CD4-positive, alpha-beta T cell treated with Interferon gamma for 1 hour (primary cell): ENCODE measurements at places on chromosomes 7 and 10.
A peak's percentile ranks its signal among the peaks of the same experiment; 100 is the strongest.

GRCh38 chr7:1995426-1995825, 237.3 kb downstream of the MAD1L1 start:
- DNase-seq = no peak

DNA sequence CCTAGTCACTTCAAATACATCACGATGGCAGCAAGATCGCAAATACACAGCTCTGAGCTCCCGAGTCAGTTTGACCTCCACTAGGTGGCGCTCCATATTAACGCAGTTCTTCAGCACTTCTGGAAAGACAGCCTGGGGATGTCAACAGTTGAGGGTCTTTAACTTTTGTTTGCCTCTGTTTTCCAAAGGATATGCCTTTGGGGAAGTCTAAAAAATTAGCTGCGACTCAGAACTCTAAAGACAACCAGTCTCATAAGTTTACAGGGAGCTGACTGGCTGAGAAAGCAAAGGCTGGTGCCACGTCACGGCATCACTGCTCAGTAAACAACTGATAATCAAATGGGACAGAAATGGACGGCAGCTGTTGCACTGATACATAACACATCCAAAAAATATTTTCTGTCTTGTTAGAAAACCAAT, 458.8 kb downstream of the SORCS1 start:
- no peak for DNase-seq

GRCh38 chr10:113213035-113213434, 263.0 kb downstream of the TCF7L2 start:
- no peak for DNase-seq

DNA sequence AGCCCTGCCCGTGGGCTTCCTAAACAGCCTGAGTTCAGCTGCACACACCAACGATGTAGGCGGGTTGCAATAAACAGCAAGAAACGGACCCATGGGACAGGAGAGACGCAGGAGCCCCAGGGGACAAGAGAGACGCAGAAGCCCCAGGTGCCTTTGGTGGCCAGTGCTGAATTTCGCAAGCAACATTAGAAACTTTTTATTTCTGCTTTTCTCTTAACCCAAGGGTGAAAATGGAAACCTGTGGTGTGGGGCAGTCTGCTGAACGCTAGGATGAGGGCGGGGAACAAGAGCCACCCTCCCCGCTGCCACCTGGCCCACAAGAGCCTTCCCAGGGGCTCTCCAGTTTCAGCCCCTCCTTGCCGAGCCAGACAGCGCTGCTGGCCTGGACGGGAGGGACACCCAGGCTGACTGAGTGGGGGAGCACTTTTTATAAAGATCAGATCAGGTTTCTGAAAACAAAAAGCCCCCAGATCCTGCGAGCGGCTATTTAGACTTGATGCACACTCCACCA, 20.0 kb upstream of the GPR146 start:
- DNase-seq = peak; percentile 83

GRCh38 chr10:9508606-9509005, 1454.1 kb downstream of the GATA3 start:
- DNase-seq = no peak

GRCh38 chr7:105322655-105323277, 66.0 kb downstream of the SRPK2 start:
- DNase-seq = no peak

- DNase-seq = no peak
These were observed 6.7 kb downstream of the PON3 start for GRCh38 chr7:95389516-95389915.

- no peak for DNase-seq
These were observed 106.4 kb upstream of the SDK1 start for GRCh38 chr7:3194501-3195141.

GRCh38 chr7:80435521-80435920, 76.3 kb downstream of the GNAT3 start:
- no peak for DNase-seq

DNA sequence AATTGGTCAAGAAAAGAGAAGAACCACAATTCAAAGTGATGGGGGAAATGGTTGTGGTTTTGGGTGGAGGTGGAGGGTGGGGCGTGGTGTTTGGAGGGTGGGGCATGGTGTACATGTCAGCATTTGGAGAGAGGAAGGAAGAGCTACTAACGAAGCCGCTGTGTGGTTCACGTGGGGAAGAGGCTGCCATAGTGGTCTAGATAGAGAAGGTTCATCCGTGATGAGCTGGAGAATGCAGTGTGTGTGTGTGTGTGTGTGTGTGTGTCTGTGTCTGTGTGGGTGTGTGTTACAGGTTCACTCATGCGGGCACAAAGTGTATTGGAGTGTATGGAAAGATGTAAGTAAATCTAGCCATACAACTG, 6.1 kb upstream of the VCL start:
- DNase-seq = peak; percentile 85

- no peak for DNase-seq
These were observed 23.5 kb downstream of the SGMS1 start for GRCh38 chr10:50600286-50600685.

DNA sequence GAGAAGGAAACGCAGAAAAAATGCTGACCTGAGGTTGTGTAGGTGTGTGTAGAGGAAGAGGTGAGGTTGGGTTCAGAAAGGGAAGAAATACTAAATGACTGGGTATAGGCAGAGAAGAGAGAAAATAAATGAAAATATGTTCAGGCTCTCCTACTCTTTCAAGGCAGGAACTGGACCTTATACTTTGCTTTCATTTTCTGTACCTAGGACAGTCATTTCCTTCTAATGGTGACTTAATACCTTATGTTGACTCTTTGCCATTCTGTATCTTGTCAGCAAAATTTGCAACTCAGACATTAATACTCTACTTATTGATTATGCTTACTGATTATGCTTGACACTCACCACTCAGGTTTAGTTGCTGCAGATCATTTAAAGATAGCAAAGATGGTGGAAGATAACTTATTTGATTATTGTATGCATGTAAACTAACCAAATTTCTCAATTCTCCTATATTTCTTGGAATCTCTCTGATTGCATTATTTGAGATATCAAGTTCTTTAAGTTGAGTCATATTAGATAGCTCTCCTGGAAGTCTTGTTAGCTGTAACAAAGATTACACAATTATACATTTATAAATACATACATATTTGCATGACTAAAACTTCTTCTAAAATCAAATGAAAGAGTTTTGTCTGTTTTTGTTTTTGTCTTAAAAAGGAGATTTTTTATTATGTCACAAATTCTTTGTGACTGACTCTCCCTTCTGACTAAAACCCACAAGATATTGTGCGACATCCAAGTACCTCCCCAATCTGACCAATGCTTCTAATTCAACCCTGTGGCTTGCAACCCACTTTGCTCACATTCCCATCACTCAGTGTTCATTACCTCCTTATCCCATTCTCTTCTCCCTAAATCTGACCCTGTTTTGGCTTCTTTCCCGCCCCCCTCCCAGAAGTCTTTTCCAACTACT, 20.0 kb downstream of the LRRD1 start:
- DNase-seq = no peak

GRCh38 chr7:121204537-121204936, 124.3 kb upstream of the WNT16 start:
- no peak for DNase-seq

DNA sequence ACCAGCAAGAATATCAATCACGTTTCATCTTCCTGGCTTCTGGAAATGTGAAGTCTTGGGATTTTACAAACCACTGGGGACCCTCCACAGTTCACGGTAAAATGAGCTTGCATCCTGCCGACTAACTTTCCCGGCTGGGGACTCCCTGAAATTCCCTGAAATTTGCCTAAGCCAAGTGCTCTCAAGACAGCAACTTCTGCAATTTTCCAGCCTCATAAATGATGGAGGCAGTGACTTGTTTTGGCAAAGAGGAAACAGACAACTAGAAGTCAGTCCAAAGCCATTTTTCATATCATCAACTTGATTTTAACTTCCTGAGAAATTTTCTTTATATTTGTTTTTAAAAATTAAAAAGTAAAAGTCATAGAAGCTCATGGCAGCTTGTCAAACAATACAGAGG, 212.3 kb downstream of the FANK1 start:
- no peak for DNase-seq

- DNase-seq = no peak
These were observed 91.3 kb downstream of the SCRN1 start for GRCh38 chr7:29898301-29898700.

DNA sequence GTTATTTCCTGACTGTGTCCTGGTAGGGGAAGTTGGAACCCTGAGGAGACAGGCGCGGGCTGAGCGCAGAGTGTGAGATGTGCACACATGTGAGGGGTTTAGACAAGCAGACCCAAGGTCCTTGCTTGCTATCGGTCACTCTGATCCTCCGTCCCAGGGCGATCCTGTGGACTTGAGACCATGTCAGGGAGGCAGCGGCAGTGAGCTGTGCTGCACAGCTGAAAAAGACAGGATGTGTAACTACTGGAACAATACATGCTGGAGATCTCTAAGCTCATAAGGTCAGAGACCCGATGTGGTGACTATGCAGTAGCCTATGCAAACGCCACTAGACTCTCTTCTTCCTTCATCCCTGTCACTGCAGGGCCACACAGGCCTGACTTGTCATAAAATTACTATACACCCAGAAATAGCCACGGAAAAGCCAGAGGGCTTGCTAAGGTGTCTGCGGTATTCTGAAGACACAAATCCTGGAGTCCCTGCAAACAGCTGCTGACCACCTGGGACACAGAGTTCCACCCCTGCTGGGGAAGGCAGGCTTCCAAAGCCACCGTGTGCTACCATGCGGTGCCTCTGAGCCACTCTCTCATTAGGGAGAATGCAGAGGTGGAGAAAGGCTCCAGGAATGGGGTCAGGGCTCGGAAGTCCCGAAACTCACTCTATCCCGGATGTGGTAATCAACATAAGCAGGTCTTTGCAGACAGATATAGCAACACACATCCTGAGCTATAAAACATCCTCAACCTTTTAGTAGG, 91.1 kb upstream of the DDC start:
- DNase-seq = no peak

GRCh38 chr10:33115738-33116719, 158.0 kb upstream of the ITGB1 start:
- DNase-seq = peak; percentile 29

GRCh38 chr7:129466796-129467195, 32.6 kb downstream of the STRIP2 start:
- DNase-seq = no peak

DNA sequence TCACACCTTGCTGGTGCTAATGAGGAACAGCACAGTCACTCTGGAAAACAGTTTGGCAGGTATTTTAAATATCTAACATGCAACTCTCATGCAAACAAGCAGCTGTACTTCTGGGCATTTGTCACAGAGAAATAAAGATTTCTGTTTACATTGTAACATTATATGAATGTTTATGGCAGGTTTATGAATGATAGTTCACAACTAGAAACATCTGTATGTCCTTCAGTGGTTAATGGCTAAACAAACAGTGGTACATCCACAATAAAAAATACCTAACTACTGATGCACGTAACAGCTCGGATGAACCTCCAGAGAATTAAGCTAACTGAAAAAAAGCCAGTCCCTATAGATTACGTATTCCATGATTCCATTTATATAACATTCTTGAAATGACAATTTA, 109.6 kb downstream of the GPR37 start:
- DNase-seq = no peak

DNA sequence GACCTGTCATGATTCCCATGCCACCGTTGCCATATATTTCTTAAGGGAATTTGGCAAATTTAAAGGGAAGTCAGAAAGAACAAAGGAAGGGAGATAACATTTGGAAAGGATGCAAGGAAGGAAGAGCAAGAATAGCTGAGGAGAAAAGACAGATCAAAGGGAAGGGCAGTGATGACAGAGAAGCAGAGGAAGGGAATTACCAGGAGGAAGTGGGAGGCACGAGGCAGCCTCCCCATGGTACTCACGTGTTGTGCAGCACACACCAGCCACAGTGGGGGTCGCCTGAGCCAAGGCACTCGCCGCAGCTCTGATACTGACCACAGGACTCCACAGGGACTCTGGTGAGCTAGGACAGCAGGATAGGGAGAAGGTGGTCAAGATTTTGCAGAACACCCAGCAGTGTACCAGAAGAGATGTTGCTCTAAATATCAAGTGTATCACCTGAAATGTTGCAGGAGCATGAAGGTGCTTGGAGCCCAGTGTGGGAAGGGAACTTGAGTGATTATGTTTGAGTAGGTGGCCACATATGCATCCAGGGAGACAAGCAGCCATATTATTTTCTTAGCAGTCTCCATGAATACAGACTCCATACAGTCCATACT, 335.3 kb downstream of the PLXNA4 start:
- no peak for DNase-seq

GRCh38 chr7:30738026-30738915, 13.7 kb upstream of the INMT start:
- DNase-seq = no peak

- no peak for DNase-seq
These were observed 567.2 kb downstream of the SUGCT start for GRCh38 chr7:40701836-40702551.

GRCh38 chr7:125241548-125241947, 311.9 kb upstream of the POT1 start:
- no peak for DNase-seq

DNA sequence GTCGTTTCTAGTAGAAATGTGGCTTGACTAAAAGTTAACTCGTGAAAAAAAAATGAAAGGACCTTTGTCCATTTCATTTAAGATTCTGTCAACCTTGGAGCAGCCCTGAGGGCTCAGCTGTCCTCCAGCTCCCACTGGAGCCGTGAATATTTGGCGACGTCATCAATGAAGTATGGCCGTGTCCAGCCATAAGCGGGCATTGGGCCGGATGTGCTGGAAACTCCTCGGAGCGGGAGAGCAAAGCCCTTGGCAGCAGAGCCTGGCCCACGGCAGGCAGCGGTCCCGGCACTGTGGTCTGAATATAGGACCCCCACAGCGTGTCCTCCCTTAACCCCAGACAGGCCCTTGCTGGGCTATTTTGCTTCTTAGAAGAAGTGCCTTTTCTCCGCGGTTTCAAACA, 50.0 kb downstream of the JAKMIP3 start:
- DNase-seq = no peak

DNA sequence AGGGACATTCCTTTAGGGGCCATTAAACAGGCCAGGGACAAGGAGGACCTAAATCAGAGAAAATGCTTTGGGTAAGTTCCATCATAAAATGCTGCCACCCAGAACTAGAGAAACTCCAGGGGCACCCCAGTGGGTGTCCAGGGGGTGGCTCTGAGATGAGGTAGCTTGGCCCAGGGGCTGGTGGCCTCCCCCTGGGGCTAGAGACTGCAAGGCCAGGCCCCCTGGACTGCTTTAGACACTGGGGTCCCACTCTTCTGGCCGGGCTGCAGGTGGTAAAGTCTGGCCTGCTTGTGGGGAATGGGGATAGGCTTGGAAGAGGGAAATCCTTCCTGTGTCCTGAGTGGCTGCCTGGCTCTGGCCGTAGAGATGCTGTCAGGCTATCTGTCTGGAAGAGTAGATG, 169.6 kb upstream of the PODXL start:
- no peak for DNase-seq

DNA sequence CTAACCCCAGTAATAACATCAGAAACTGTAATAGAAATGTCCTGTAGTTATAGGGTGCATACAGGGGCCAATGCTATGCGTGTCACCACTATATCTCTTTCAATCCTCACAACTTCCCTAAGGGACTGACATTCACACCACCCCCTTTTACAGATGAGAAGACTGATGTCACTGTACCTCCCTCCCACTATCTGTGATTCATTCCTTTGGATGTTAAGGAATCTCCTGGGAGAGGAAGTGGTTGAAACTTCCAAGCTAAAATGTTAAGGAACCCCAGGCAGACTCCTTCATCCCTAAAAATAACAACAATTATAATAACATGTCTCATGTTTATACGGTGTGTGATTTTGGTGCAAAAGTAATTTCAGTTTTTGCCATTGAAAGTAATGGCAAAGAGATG, 5.4 kb downstream of the COL13A1 start:
- DNase-seq = no peak
